Choroid plexus epithelial cell (primary cell): ENCODE measurements at places on chromosomes 12 and 14.

- DNase-seq = no peak
These were observed 21.4 kb downstream of the KLRK1 start for GRCh38 chr12:10368206-10369171.

DNA sequence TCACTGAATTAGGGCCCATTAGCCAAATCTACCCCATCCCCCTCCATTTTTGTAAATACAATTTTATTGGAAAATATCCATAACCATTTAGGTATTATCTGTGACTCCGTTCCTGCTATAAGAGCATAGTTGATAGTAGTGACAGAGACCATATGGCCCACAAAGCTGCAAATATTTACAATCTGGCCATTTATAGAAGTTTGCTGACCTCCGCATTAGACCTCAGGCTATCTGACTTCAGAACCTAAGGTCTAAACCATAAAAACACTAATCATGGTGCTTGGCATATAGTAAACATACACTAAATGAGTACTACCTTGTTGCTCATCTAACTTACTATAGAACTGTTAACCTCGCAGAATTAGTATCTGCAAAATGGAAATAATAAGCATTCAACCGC lies 124.8 kb downstream of the NPAS3 start:
- DNase-seq = no peak

DNA sequence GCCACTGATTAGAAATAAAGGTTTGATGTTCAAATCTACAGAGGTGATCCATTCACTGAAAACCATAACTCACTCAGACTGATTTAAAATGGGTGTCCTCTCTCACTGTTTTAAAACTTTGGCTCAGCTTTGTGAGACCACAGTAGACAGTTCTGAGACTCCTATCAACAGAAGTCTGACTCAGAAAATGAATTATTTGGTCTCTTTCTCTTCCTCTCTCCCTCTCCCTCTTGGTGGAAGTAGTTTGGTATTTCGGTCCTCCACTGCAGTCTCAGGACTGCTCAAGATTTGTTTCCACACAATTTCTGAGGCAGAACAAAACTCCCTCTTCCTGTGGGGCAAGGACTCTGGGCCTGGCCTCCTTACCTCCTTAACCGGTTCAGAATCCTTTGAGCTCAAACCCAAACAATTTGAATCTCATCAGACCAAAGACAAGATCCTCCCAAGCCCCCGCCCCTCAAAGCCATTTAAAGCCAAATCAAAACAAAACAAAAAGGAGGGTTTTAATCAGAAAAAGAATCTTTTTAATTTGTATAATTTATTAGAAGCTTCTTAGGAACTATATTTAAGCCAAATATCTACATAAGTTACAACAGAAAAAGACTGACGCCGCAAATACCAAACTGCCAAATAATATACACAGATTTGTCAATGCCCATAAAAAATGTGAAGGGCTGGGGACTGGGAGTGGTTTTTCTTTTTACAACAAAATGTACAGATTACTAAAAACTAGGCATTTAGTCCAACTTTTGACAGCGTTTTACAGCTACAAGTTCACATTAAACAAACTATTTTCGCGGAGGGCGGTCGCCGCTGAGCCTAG lies 3.9 kb downstream of the NKX2-1 start:
- DNase-seq = no peak

DNA sequence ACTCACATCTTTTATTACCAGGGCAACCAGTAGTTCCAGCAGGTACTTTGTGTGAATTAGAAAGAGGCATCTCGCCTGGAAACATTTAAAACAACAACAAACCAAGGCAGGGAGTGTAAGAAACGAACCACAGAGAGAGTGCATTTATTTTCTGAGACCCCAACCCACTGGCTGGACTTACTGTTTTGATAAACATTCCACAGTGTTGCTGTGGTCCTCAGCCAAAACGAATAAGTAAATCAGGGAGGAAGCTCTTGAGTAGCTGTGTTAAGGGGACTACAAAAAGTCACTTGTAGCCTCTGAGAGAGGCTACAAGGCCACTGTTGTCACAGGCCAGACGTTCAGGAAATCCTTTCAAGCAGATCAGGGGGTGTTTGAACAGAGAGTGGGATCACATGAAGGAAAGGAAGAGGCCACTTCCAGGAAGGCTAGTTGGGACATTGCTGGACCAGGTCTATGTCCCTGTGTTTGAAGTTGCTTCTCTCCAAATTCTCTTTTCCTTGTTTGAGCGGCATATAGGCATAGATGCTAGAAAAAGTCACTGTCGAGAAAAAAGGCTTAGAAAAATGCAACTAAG lies 33.8 kb downstream of the DMAC2L start:
- no peak for DNase-seq

- DNase-seq = no peak
These were observed 74.8 kb downstream of the PAPOLA start for GRCh38 chr14:96576937-96577336.

DNA sequence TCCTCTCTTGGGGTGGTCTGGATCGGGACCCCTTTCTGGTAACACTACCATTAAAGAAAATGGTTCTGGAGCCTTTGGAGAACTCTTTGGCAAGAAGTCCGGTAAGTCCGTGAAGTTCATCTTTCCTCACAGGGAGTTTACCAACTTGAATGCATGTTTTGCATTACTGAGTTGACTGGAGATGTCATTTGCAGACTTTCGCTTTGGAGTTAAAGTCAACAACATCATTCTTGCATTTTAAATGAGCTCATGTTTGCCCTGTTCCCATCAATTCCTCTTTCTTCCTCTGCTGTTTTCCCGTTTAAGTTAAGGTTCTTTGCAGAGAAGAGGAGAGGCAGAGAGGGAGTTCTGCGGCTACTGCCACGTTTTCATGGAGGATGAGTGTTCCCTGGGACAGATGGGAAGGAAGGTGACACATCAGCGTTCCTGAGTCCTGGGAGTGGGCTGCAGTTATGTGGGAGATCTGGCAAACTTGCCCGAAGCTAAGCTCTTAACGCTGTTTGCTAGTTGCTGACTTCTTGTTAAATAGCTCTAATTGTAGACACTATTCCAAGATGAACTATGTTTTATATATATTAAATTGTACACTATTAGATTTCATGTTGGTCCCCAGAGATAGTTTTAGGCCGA lies 18.8 kb upstream of the PRICKLE1 start:
- no peak for DNase-seq

DNA sequence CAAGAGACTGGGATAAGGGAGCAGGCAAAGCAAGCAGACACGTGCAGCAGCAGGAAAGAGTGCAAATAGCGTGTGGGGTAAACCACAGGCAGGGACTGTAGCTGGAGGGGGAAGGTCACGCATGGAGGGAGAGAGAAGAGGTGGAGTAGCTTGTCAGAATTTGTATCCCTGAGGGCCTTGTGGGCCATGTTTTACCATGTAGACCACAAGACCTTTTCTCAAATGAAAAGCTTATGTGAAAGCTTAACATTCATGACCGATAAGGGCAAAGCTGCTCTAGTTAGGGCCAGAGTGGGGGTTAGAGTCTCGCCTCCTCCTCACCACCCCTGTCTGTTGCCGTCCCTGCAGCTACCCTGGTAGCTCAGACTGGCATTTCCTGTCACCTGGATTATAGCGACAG lies 152.9 kb upstream of the E2F7 start:
- no peak for DNase-seq

GRCh38 chr12:49831717-49832116 lies 3.5 kb upstream of the NCKAP5L start:
- no peak for DNase-seq

DNA sequence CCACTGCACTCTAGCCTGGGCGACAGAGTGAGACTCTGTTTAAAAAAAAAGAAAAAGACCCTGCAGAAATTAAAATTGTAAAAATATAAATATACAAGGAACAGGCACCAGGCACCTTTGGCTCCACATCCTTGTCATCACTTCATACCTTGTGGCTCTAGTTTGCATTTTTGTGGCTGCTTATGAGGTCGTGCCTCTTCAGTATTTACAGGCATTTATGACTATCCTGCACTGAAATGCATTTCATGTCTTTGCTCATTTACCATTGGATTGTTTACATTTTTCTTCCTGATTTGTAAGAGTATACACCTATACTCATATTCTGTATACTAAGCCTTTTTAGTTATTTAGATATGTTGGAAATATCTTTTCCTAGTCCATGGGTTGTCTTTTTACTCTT lies 20.1 kb downstream of the BICD1 start:
- peak; percentile 94 for DNase-seq

- no peak for DNase-seq
These were observed 15.4 kb downstream of the BDKRB1 start for GRCh38 chr14:96271421-96271762.

DNA sequence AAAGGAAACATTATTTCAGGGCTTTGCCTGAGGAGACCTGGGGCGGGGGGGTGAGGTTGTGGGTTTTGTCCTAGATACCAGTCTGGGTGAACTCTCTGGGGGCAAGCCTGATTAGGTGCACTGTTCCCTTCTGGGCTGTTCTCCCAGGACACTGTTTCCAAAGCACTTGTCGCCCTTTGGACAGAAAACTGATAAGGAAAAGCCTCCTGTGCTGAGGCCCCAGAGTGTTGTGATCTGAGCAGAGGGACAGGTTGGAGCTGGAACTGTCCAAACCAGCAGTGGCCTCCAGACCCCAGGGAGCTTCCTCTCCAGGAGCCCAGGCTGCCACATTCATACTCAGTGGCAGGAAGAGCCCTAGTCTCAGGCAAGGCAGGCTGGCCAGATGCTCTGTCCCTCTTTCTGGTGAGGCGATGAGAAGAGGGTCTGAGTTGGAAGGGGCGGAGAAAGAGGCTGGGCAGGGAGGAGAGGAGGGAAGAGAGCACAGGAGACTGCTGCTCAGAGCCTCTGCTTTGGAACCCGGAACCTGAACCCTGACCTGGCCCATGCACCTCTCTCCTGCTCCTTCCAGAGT lies 1.9 kb downstream of the GALNT16 start:
- no peak for DNase-seq

- DNase-seq = no peak
These were observed 38.0 kb upstream of the WSCD2 start for GRCh38 chr12:108090932-108091678.

DNA sequence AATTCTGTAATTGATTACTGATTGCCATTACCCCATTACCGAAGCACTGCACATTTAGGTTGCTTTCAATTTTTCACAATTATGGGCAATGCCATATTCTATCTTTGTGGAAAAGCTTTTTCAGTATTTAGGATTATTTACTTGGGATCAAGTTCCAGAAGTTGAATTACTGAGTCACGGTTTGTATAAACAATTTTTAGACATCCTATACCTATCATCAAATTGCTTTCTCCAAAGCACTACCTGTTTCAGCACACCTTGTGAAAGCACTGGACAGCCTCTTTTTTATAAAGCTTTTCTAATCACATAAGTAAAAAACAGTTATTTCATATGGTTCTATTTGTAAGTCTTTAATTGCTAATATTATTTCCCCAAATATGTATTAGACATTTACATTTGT lies 221.5 kb upstream of the CAND1 start:
- DNase-seq = no peak

- no peak for DNase-seq
These were observed 87.2 kb downstream of the DDX51 start for GRCh38 chr12:132056951-132057350.

DNA sequence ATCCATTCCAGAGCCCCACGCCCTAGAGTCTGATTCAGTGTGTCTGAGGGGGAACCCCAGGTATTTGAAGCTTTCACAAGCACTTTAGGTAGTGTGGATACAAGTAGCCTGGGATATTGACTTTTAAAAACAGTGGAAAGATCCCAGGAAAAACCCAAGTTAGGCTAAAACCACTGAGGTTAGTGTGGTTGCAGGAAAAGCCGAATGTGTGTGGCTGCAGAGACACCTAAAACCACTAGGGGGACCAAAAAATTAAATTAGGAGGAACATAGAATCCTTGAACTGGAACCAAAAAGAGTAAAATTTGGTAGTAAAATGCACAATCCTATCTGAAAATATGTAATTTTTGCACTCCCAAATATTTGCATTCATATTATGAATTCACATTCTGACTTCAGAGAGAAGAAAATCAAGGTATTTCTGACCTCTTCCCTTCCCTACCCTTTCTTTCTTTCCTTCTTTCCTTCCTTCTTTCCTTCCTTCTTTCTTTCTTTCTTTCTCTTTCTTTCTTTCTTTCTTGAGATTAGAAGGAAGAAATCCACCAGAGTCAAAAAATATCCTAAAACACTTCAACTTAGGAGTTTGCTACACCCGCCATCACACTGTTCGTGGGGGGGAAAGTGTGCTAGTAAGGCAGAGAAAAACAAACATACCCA lies 37.8 kb downstream of the SLCO1A2 start:
- DNase-seq = peak; percentile 49

DNA sequence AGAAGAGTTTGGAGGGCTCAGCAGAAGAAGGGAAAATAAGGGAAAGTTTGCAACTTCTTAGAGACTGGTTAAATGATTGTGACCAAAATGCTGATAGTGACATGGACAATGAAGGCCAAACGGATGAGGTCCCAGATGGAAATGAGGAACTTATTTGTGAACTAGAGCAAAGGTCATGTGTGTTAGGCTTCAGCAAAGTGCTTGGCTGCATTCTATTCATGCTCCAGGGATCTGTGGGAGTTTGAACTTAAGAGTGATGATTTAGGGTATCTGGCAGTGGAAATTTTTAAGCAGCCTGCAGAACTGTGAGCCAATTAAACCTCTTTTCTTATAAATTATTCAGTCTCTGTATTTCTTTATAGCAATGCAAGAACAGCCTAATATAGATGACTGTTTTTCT lies 88.9 kb upstream of the ARHGAP5 start:
- no peak for DNase-seq

DNA sequence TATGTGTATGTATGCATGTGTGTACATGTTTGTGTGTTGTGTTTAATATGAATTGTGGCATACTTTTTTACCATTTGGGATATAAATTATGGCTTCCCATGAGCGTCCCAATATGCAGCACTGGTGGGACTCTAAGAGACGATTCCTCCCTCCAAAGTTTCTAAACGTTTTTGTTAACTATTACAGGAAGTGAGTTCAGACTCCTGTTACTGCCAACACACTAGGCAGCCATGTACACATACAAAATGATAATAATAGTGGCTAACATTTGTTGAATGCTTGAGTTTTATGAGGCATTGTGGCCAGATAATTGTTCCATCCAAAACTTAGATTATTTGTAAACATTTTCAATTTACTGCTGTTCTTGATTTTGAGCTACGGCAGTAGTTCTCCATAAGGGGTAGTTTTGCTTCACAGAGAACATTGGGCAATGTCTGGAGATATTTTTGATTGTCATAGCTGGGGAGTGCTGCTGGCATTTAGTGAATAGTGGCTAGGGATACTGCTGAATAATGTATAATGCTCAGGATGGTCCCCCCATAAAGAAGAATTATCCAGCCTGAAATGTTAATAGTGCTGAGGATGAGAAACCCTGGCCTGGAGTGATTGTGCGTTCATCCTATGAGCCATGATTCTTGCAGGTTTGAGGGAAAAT lies 45.1 kb downstream of the ARID2 start:
- no peak for DNase-seq
